ENCODE measurements at places on chromosomes 11 and 22.

DNA sequence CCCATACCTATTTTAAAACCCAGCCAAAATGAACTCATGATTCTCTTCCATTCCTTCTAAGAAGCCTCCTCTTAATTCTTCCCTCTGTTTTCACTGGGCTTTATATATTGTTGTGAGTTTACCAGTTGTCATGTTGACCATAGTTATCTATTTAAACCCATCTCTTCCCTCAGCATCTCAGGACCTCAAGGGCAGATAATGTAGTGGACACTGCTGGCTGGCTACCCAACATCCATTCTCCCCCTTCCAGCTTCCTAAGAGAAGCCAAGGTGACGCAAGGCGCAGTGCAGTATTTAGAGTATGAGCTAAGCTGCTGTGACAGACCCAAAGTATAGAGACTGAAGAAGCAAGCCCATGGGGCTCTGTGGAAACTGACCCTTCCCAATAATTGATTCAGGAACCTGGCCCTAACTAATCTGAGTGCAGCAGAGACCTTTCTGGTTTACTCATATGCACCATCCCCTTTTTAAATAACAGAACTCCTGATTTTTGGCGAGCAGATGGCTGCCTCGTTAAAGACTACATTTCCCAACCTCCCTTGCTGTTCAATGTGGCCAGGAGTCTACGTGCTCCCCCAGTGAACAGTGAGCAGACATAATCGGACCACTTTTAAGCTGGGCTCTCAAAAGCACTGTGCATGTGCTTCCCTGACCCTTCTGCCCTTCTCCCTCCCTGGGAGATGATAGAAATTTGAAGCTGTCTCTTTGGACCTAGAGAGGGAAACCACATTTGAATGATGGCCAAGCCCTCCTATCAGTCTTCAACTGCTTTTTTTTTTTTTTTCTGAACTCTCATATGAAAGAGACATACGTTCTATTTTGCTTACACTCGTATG is 28.1 kb upstream of the CREB3L1 start:
- DNase-seq, result no peak

DNA sequence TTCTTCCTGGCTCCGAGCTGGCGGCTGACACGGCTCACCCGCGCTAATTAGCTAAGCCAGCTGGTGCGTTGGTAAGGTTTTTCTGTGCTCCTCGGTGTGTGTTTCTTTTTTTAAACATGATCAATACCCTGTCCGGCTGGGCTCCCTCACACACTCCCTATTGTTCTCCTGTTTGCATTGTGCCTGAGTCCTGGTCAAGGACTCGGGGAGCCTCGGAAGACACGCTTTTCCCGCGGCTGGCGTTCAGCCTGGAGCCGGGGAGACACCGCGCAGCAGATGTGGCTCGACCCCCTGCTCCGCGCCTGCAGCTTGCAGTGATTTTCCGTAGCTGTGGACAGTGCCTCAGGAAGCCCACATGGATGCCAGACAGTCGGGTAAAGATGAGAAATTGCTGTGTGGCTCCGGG is 454.9 kb upstream of the CADM1 start:
- no peak for DNase-seq

DNA sequence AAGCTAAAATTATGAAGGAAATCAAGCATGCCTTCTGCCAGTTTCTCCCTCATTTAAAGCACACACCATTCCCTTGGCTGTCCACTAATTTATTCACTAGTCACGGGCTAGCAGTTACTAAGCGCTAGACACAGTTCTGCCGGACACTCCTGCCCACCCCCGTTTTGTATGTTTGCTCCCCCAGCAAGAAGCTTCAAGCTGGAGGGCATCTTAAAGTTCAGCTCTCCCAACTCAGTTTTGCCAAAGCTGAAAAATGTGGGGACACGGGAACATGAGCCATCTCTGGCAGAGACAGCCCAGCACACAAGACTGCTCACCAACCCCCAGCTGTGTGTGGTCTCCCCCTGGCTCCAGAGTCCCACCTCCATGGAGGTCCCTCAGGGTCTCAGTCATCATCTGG is 263.6 kb downstream of the BRD1 start:
- no peak for DNase-seq

DNA sequence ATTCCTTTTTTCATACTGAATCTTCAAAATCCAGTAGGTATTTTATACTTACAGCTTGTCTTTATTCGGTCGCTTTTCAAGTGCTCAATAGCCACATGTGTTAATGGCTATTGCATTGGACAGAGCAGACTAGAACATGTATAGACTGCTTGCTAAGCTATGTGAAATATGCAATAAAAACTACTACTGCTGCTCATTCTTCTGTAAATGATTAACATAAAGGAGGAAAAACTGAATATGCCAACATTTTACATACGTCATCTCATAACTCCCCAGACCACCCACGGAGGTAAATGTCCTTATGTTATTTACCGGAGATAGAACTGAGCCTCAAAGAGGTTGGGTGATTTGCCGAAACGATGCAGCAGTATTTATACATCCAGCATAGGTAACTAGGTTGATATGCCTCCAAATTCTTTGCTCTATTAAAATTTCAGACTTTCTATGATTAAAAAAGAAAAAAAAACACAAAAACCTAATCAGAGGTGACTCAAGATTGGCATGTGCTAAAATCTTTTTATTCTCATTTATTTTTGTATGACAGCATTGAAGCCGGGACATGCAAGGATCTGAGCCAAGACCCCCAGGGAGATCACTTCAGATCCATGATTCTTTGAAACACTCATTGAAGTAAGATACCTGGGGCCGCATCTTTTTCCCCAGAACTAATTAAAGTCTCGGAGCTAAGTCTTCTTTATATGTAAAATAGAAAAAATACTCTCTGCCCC is 78.5 kb upstream of the OR5AK2 start:
- DNase-seq, result no peak

- no peak for DNase-seq
Observed at GRCh38 chr22:27985323-27986275, 66.5 kb upstream of the PITPNB start.

- DNase-seq, result no peak
Observed at GRCh38 chr22:46598737-46599424, 21.3 kb upstream of the GRAMD4 start.

GRCh38 chr11:518463-519202 is 11.6 kb upstream of the RNH1 start:
- peak; percentile 76 for DNase-seq

- peak; percentile 65 for DNase-seq
Observed at GRCh38 chr22:26561756-26562417, 28.0 kb downstream of the TPST2 start.

GRCh38 chr11:89176938-89177337 is 737 bp upstream of the TYR start:
- no peak for DNase-seq

All from posterior cingulate gyrus (tissue), 11 donors.